ENCODE measurements at places on chromosomes 16 and 17.

- no peak for DNase-seq
Measured at GRCh38 chr17:17681744-17682292, 560 bp downstream of the RAI1 start.

DNA sequence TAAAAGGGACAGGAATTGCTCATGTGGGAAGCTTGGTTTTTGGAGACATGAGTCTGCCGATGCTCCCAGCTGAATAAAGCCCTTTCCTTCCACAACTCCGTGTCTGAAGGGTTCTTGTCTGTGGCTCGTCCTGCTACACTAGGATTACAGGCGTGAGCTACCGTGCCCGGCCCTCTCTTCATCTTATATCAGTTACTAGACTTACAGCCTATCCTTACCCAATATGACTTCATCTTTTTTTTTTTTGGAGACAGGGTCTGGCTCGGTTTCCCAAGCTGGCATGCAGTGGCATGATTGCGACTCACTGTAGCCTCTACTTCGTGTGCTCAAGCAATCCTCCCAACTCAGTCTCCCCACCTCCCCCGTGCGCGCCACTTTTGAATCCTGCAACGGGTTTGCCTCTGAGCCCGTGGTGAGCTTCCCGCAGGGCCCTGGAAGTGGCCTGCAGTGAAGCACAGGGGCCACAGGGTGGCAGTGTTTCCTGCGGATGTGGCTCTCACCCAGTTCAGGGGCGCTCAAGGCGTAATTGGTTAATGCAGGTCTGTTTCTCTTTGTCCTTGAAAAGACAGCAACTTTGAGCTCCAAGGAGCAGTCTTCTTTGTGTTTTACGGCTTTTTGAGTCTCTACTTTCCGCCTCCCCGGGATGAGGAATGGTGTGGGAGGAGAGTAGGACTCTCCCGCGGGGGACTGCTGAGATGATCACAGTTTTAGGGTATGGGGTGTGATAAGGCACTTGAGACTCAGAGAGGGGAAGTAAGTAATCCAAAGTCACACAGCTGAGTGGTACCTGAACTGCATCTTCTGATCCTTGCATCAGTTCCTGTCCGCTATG lies 22.7 kb upstream of the GPRC5B start:
- DNase-seq = peak; percentile 73

GRCh38 chr16:20747030-20747816 lies 5.6 kb upstream of the THUMPD1 start:
- DNase-seq = no peak

DNA sequence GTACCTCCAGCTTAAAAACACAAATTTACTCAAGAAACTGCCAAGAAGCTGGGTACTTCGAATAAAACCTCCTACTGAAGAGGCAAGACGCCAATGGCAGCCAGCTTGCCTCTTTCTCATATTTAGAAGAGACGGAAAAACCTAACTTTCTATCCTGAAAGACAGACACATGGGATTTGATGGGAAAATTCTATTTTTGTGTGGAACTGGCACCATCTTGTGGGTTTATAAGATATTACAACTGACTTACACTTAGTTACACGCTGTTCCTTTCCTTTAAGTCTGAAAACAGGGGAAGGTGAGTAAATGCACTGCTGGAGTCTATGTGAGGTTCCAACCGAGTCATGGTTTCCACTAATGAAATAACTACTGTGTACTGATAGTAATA lies 10.3 kb downstream of the ZNF18 start:
- peak; percentile 41 for DNase-seq

- no peak for DNase-seq
Measured at GRCh38 chr17:32798938-32799337, 78.0 kb downstream of the MYO1D start.

- no peak for DNase-seq
Measured at GRCh38 chr16:25013751-25014499, 1.2 kb downstream of the ARHGAP17 start.

- DNase-seq = no peak
Measured at GRCh38 chr17:7233701-7234082, 625 bp downstream of the DVL2 start.

- DNase-seq = no peak
Measured at GRCh38 chr17:48179071-48179945, 71.7 kb downstream of the SNX11 start.

DNA sequence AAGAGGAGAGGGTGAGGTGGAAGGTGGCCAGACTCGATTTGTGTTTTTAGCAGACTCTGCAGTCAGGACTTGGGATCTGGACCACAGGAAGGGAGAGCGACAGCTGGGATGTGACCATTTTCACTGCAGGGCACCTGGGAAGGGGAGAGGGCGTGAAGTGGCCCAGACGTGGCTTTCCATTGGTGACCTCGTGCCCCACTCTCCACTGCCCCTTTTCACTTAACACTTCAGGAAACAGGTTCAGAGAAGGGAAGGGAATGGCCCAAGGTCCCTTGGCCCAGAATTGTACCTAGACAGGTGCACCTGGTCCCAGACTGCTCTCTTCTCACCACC lies 22.9 kb upstream of the MPRIP start:
- no peak for DNase-seq

GRCh38 chr16:67862623-67863583 lies 9.9 kb upstream of the EDC4 start:
- no peak for DNase-seq

- peak; percentile 95 for DNase-seq
Measured at GRCh38 chr17:16286009-16286946, 67.0 kb downstream of the CENPV start.

DNA sequence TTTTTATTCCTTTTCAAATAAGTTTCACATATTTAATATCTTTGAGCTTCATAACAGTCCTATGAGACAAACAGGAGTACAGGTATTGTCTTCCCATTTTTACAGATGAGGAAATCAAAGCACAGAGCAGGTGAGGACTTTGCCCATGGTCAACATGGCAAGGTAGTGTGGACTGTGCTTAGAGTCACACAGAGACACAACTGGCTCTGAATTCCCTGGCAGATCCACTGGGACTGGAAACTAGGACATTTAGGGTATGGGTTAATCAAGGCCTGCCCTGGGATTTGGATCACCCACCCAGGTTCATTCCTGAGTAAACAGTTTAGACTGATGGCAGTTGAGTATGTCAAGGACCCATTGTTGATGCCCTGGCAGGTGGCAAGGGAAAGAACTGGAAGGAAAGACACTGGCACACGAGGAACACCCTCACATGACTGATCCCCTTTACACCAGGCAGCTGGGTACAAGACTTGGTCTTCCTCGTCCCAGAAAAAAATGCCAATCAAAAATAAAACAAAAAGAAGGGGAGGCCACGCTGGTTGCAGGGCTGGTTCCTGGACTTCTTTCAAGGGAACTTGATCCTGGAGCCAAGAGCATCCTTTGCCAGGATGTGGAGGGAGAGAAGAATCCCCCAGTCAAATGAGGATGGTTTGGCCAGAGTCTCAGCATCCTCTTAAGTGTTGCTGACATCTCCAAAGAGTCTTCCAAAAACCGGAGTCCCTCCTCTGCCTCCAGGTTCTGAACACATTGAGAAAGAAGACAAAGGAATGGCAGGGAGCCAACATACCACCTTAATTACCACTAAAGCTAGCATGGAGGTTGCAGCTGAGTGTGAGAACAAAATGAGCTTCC lies 34.9 kb downstream of the CHD9 start:
- no peak for DNase-seq

- DNase-seq = no peak
Measured at GRCh38 chr17:81403671-81404534, 8.6 kb downstream of the BAHCC1 start.

- DNase-seq = no peak
Measured at GRCh38 chr17:12953156-12953555, 64.7 kb downstream of the ELAC2 start.

DNA sequence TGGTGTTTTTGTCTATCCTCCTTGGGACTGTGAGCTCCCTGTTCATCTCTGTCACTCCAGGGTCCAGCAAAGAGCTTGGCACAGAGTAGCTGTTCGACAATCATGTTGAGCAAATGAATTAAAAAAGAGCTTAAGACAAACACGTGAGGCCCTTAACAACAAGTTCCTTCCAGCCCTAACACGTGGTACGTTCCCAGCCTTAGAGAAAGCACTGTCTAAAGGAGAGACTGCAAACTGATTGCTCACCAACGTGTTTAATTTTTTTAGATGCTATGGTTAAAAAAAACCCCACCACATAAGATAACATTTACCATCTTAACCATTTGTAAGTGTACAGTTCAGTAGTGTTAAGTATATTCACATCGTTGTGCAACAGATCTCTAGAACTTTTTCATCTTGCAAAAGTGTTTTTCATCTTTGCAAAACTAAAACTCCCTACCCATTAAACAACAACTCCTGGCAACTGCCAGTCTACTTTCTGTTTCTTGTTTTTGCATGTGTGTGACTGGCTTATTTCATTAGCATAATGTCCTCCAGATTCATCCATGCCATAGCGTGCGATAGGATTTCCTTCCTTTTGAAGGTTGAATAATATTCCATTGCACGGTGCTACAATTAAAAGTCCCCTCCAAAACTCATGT lies 28.2 kb downstream of the LAT start:
- DNase-seq = no peak

- no peak for DNase-seq
Measured at GRCh38 chr16:28917095-28917494, 7.9 kb downstream of the RABEP2 start.

DNA sequence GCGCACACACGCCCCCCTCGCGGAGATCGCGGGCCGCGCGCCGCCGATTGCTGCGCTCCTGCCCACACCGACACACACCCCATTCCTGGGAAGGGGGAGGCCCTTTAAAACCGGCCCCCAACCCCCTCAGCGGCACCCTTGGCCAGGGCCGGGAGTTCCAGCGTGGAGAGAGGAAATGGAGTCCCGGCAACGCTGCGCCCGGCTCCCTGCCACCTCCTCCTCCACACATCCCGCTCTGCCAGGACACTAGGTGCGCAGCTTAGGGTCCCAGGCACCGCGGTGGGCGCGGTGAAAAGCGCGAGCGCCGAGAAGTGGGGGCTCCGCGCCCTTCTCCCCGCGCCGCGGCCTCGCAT lies 397 bp downstream of the CDC42EP4 start:
- no peak for DNase-seq

DNA sequence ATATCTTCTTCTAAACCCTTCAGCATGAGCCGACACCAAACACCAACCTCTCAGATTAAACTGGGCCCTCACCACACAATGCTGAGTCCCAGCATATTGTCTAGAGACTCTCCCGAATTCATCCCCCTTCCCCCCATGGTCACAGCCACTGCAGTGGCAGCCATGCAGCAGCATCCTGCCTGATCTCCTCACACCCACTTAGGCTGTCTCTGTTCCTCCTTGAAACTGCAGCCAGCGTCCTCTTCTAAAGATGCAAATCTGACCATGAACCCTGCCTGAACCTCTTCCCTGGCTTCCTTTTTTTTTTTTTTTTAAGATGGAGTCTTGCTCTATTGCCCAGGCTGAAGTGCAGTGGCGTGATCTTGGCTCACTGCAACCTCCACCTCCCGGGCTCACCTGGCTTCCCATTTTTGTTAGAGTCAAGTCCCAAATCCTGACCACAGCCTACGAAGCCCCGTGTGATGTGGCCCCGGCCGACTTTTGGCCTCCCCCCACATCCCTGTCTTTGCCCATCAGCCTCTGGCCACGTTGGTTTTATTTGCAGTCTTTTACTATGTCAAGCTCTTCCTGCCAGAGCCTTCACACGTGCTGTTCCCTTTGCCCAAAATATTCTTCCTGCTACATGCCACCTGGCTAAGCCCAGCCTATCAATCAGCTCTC lies 2.8 kb downstream of the FA2H start:
- no peak for DNase-seq

DNA sequence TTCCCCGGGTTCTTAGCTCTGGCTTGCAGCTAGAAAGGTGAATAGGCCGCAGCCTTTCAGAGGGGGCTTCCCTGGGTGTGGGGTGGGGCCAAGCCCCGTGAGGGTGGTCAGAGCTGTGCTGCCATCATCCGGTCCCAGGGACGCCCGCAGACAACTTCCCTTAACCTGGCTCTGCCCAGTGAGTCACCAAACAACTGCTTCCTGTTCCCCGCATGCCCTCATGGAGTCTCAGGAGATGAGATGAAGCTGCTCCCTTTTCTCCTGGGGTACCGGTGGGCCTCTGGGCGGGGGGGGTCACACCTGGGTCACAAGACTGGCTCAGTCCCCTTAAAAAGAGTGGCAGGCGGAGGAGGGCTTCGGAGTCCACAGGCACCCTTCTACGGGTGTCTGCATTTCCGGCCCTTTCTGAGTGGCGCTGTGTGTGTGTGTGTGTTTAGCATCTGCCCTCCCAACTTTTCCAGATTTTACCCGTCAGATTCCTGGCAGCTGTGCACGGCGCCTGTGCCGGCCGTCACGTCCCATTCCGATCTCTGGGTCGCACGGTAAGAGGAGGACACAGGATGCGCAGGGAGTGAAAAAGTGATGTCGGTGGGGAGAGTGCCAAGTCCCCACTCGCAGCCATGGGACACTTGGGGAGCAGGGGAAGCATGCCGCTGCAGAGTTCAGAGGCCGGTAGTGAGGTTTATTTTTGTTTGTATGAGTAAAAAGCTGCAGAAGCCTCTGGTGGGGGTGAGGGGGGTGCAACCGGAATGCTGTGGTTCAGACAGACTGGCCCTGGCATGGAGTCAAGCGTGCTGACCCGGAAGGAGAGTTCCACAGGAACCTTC lies 16.8 kb downstream of the HIC1 start:
- DNase-seq = no peak

DNA sequence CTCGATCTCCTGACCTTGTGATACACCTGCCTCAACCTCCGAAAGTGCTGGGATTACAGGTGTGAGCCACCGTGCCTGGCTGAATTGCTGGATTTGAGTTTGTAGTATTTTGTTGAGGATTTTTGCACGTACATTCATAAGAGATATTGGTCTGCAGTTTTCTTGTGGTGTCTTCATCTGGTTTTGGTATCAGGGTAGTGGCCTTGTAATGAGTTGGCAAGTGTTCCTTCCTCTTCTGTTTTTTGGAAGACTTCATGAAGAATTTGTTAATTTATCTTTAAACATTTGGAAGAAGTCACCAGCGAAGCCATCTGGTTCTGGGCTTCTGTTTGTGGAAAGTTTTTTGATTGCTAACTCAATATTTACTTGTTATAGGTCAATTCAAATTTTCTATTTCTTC lies 26.9 kb downstream of the SPNS3 start:
- DNase-seq = no peak

GRCh38 chr17:35947156-35947585 lies 3.7 kb upstream of the LYZL6 start:
- DNase-seq = peak; percentile 36

- DNase-seq = no peak
Measured at GRCh38 chr16:53356478-53357207, 77.6 kb upstream of the RBL2 start.

- no peak for DNase-seq
Measured at GRCh38 chr17:83078378-83079351, 744 bp upstream of the METRNL start.

GRCh38 chr16:51968749-51969148 lies 578.2 kb downstream of the TOX3 start:
- DNase-seq = no peak

- no peak for DNase-seq
Measured at GRCh38 chr16:4752351-4753100, 14.4 kb downstream of the ZNF500 start.

DNA sequence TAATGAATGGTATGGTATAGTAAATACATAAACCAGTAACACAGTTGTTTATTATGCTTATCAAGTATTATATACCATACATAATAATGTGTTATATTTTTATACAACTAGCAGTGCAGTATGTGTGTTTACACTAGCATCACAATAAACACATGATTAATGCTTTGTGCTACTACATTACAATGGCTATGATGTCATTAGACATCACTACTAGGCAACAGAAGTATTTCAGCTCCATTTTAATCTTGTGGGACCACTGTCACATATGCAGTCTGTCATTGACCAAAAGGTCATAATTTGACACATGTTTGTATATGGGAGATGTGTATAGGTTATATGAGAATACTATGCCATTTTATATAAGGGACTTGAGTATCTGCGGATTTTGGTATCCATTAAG lies 32.7 kb downstream of the TRIM37 start:
- no peak for DNase-seq

GRCh38 chr17:42135664-42136653 lies 13.4 kb downstream of the HSPB9 start:
- DNase-seq = peak; percentile 65

Data from RWPE1 (cell line).